Right forelimb (tissue), 1 donor: ENCODE measurements at places on chromosomes 12 and 14.
A peak's percentile ranks its signal among the peaks of the same experiment; 100 is the strongest.

- no peak for DNase-seq
Measured at GRCh38 chr14:21978184-21978998, 304.8 kb upstream of the OR4E1 start.

DNA sequence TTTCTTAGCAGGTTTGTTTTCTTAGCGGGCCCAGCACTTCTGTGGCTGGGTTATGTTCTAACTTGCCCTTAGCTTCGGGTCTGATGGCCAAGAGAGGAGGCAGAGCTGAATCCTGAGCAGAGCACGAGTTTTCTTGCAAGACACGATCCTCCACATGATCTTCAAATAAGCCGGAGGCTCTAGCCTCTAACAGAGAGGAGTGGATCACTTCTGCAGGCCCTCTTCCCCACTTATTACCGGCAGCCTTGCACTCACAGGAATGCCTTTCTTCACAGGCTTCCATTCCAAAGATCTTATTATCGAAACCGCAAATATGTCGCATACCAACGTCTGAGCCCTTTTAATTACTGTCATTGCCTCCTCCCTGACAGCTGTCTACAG lies 79.5 kb downstream of the SINHCAF start:
- no peak for DNase-seq

GRCh38 chr12:123120452-123121166 lies 30.3 kb downstream of the PITPNM2 start:
- DNase-seq: no peak

DNA sequence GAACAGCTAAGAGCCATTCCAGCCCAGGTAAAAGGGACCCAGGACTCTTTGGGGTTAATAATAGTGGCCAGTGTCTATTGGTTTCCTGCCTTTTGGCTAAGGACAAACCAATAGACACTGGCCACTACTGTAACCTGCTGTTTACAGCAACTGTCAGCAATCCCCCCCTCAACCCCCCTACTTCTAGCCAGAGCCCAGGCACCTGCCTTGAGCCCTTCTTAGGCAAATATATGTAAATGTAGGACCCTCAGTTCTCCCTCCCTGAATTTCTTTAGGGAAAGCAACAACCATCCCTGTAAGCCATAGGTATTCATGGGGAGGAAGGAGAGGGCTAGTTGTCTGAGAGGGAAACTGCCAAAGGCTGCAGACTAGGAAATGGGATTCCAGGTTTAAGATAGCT lies 22.3 kb downstream of the HOXC4 start:
- no peak for DNase-seq

GRCh38 chr12:132386926-132387497 lies 57.6 kb upstream of the GALNT9 start:
- no peak for DNase-seq

- DNase-seq: no peak
Measured at GRCh38 chr12:38886064-38886463, 19.3 kb downstream of the CPNE8 start.

DNA sequence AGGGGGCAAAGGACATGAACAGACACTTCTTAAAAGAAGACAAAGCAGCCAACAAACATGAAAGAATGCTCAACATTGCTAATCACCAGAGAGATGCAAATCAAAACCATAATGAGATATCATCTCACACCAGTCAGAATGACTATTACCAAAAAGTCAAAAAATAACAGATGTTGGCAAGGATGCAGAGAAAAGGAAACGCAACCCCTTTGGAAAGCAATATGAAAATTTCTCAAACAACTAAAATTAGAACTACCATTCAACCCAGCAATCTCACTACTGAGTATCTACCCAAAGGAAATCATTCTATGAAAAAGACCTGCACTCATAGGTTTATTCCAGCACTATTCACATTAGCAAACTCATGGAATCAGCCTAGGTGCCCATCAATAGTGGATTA lies 25.6 kb downstream of the MDM1 start:
- DNase-seq: no peak

DNA sequence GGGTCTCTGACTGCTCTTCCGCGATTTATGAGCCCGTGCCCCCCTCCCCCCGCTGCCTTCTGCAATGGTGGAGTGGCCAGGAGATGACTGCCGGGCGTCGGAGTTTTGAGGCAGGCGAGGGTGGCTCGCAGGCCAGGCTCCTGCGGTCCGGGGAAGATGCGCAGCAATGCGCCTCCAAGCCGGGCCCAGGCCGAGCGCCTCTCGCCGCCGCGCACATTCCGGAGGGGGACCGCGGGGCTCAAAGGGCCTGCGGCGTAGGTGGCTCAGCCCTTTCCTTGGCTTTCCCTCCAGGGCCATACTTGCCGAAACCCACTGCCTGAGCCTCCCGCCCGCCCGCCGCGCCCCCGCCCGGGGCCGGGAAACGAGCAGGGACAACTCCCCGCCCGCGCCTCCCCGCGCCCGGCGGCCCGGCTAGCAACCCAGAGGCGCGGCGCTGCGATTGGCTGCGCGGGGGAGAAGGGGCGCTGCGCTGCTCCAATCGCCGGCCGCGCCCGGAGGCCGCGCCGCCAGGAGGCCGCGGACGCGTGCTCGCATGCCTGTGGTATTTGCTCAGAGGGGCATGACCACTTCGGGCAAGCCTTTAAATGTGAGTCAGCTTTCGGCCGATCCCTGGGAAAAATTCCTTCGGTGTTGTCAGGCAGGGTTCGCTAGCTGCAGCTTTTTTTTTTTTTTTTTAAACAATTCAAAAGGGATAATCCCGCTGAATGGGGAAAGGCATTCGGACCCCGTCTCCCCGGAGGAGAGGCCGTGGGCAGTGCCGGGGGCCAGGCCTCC lies 157.9 kb upstream of the PARP11 start:
- DNase-seq: peak; percentile 93
